ENCODE measurements at places on chromosomes 3 and 15.

DNA sequence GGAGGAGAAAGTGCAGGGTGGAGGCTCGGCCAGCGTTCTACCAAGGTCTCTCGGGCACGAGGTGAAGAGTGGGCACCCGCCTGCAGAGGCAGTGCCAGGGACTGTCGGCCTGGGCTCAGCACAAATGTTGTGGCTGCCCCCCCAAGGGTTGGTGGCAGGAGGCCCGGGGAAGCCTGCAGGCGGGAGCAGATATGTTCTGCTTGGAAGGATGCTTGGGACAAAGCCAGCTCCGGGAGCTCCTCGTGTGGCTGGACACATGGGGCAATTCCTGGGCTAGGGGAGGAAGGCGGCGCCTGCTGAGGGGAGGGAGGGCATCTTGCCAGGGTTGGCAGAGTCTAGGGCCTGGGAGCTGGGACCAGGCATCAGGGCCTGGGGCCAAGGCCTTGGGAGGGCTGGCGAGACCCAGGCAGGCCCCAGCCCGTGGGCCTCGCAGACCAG is 30.4 kb upstream of the FBLN2 start:
- no peak for DNase-seq

DNA sequence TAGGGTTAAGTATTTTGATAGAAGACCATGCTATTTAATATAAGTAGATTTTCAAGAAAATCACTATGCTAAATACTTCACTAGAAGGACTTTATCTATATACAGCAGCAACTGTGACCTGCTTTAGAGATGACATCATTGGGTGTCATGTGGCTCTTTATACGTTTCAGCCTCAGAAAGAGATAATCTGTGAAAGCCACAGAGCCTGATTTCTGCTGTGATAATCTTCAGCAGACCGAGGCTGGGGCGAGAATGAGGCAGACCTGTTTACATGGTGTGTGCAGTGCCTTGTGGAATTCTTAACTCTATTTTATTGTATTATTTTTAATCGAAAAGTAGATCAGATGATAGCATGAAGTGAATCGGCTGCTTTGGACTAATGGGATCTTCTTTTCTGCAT is 471.2 kb downstream of the MFSD1 start:
- DNase-seq, result no peak

- no peak for DNase-seq
Measured at GRCh38 chr3:17151598-17152373, 267.0 kb downstream of the PLCL2 start.

DNA sequence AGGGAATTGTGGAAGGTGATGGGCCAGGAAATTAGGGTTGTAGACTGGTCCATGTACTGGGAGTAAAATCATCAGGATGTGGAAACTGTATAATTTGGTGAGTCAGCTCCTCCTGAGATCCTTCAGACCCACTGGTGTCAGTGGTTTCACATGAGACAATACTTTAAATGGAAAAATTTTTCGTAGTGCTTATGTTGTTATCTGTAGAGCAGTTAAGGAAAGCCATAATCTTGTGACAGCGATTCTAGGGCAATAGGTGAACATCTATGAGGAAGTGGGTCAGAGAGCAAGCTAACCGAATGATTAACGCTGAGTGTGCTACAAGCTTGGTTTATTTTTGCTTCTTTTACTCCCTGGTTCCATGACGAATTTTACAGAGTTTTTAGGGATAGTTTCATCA is 200.6 kb downstream of the CADM2 start:
- DNase-seq, result no peak

DNA sequence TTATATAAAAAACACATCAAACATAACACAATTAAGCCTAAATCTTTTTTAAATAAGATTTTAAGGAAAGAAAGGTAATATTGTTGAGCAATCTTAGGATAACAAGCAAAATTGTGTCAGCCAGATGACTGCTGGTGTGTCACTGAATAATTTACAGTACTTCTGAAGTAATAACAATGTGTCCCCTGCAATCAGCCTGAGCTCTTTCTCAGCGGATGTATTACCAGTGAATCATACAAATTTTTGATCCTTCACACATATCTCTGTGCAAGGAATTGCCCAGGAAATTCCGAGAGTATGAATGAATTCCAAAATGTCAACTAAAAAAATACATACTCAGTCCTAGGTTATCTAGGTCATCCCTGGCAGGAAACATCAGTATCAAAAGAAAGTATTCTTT is 76.6 kb upstream of the PTX3 start:
- no peak for DNase-seq

GRCh38 chr3:109187390-109187789 is 50.9 kb downstream of the C3orf85 start:
- DNase-seq, result no peak

- no peak for DNase-seq
Measured at GRCh38 chr3:29697989-29698388, 417.1 kb downstream of the RBMS3 start.

DNA sequence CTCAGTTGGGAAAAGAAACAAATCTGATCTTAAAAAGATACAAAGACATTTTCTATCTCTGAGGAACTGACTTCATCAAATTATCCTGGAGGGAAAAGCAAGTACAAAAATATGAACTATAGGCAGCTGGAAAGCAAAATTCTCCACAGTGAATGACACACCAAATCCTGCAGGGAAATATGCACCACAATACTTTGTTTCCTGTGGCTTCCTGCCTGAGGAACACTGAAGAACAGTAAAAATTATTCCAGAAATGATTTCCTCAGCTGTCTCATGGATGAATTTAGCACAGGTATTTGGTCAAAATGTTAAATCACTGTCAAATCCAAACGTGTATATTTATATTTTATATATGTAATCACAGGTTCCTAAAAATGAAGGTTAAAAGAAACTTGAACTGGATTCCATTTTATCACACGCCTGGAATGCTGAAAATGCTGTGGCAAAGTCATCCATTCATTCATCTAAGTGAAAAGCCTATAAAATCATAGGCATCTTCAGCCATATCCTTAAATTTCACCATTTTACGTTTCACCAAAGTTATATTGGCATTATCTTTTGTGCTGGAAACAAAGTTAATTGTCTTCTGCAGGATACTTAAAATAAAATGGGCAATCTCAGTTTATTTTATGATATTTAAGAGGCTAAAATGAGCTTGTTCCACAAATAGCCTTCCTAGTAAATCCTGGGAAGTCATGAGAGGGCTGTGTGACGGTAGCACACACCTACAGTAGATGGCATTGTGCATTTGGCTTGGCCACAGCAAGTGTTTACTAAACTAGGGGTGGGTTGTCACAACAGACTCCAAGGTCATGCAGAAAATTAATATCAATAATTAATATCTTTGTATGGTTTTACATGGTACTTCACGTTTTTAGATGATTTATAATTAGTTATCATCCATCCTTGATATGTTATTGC is 19.3 kb upstream of the TSC22D2 start:
- no peak for DNase-seq

GRCh38 chr3:123385981-123386380 is 62.9 kb downstream of the ADCY5 start:
- DNase-seq, result no peak

DNA sequence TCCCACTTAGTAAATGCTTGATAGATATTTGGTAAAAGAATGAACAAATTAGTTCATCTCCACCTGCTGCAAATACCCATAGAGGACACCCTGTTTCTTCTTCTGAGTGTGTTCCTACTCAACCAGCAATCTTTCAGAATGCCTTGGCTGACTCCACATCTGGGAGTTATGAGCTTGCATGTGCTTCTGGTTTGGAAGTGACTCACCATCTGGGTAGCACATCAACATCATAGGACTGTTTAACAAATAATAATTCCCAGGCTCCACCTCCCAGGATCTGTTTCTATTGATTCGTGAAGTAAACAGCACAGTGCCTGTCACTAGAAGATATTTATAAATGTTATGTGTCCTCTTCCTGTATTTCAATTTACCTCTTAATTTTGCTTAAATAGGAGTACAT is 580.1 kb downstream of the ROBO2 start:
- no peak for DNase-seq

GRCh38 chr3:190645932-190646460 is 132.1 kb downstream of the IL1RAP start:
- no peak for DNase-seq

- no peak for DNase-seq
Measured at GRCh38 chr15:52037889-52038505, 19.0 kb downstream of the MAPK6 start.

- no peak for DNase-seq
Measured at GRCh38 chr15:25582886-25583285, 144.1 kb upstream of the UBE3A start.

DNA sequence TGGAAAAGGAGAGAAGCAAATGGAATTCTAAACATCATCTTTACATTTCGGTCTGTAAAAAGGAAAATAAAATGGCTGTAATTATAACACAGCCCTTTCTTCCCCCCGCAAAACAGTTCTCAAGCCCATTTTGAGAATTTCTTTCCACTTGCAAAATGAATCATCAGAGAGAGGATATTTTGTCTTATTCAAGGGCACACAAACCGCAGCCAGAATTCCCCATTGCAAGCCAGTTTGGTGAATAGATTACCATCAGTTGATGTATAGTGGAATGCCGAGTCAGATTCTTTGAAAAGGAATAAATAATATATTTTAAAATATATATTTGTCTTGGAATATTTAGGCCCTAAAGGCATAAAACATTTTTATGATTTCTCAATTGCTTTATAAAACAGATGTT is 420.4 kb upstream of the SEMA6D start:
- no peak for DNase-seq

DNA sequence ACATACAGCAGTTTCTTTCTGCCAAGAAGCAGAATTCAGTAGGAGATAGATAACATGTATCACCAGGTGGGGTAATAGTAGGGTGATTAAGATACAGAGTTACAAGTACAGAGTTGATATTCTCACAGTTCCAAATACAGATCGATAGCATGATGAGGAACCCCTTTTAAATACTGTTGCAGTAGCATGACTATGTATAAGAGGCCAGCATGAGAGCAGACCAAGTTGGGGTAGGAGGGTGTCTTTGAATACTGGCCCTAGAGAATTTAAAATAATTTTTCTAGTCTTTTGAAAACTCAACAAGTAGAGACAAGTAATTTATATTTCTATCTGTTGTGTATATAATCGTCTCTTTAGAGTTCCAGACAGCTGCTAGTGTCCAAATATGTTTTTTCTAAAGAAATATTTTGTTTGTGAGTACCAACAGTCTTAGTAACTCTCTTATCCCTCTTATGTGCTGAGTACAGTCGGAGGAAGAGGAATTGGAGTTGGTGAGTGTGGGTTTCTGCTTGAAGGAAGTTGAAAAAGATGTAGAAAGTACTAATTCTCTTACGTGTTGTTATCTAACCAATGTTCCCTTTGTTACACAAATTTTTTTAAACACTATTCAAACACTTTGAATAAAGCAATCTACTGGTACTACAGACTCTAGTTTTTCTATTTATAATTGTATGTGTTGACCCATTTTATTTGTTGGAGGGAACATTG is 30.2 kb downstream of the LYSMD4 start:
- DNase-seq, result no peak

- no peak for DNase-seq
Measured at GRCh38 chr3:4294616-4295327, 8.4 kb upstream of the SETMAR start.

DNA sequence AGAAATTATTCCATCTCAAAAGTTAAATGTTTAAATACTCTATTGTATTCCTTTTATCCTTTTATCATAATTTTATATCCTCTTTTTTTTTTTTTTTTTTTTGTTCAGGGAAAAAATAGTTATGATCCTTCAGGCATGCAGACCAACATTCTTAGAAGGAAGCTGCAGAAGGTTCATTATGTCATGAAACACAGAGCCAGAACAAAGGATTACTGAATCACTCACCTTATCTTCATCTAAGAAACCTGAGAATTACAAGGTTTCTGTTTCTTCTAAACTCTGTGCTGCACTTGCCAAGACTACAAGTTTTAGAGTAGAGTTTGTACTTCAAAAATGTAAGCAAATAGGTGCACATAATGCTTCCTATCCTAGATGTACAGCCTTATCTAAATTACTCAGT is 3.3 kb downstream of the PLCH1 start:
- DNase-seq, result no peak

DNA sequence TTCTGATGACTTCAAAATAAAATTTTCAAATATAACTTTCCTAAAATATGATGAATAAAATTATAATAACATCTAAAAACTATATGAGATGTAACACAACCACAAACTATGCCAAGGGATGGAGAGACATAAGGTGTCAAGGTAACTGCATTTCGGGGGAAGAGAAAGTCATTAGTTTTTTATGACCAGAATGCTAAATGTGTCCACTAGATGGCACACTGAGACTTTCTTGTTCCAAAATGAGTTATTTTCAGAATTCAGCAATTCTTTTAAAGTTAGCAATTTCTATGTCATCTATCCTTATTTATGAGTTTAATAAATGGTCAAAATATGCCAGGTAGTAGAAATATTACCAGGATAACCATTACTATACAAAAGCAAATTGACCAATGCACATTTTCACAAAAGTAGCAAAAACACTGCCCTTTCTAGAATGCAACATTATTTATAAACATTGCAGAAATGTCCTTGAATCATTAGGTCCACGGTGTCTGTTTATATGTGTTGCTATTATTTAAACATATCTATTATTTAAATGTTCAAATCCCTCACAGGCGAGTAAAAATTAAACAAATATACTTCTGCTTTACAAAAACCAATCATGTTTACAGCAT is 374.2 kb downstream of the PLCL2 start:
- DNase-seq, result no peak

Data from DMS79 (cell line).